ENCODE measurements at places on chromosomes 7 and 10.

DNA sequence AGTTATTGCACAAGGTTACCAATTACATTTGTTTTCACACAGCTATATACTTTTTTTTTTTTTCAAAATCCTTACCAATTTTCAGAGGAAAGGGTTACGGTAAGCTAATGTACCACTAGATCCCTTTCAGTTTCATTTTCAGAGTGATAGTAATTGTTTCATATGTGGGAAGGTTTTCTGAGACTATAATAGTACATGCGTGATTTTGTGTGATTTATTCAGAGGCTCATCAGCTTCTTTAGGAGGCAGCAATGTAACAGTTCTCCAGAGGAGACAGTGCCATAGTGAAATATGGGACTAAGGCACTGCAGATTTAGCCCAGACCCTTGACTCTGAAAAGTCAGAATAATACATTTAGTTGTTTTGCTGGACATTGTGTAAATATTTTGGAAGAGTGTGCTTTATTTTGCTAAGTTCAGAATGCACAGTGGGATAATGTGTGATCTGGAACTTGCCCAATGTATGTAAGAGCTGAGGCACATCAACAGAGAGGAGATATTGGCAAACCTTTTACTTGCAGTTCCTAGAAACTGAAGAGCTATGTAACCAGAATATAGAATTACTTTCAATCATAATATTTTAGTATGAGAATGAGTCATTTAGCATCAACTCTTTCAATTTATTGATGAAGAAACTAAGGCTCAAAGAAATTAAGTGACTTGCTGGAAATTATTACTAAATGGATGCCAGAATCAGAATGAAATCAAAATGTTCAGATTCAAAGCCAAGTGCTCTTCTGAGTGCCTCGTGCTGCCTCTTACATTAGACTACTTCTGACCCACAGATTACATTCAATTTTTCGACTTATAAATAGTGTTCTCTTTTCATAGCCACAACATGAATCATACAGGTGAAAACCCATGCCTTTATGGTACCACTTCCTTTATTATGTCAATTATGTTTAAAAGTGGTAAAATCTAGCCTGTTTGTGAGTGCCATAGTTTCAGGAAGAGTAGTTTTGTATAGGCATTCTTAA, 207.7 kb upstream of the TEX47 start:
- DNase-seq = no peak

- DNase-seq = no peak
These were observed 474.2 kb downstream of the CALN1 start for GRCh38 chr7:71937840-71938371.

DNA sequence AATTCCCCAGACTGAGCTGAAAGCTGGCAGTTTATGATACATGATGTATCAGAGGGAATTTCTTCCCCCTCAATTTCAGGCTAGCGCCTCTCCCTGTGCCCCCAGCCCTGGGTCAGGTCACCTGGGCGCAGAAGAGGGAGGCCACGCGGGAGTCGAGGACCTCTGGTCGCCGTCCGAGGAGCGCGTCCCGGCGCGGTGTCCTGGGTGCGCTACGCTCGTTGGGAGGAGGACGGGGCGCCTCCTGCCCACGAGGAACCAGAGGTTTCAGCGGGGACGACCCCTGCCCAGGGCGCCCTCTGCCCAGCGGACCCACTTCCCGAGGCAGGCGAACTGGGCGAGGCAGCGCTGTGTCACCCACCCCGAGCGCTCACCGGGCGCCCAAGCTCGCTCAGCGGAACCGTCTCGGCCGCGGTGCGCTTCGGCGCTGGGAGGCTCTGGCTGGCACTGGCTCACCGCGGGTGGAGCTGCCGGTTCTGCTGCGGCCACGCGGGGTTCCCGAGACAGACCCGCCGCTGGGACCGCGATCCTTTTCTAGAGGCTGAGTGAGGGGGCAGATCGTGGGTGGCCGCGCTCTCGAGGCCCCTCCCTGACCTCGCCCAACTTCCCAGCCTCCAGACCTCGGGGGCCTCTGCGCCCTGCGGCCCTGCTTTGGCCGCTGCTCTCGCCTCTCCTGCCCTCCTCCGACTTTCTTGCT, at the start of gene FAM237B:
Gene FAM237B (minus strand): TSS at position 504 of the 694 bp plus-strand sequence. CDS start 1,556 bp downstream, outside the sequence.
- DNase-seq = no peak

- no peak for DNase-seq
These were observed 4.5 kb downstream of the ARID5B start for GRCh38 chr10:61905837-61906561.

DNA sequence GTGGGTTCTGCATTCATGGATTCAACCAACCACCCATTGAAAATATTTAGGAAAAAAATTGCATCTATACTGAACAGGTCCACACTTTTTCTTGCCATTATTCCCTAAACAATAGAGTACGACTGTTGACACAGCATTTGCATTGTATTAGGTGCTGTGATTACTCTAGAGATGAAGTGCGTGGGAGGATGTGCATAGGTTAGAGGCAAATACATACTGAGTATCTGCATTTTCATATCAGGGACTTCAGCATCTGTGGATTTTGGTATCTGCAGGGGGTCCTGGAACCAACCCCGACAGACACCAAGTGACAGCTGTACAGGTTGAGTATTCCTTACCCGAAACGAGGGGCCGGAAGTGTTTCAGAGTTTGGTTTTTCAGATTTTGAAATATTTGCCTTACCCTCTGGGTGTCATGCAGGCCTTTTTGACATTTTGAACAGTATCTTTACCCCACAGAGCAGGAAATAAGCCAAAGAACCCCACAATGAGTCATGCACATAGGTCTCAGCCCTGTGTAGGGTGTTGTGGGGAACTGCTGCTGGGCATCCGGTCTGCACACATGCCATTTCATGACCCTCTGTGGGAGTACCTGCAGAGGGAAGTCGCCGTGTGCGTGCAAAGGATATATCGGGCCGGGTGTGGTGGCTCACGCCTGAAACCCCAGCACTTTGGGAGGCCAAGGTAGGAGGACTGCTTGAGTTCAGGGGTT, 14.5 kb downstream of the NUDT5 start:
- DNase-seq = peak; percentile 72

DNA sequence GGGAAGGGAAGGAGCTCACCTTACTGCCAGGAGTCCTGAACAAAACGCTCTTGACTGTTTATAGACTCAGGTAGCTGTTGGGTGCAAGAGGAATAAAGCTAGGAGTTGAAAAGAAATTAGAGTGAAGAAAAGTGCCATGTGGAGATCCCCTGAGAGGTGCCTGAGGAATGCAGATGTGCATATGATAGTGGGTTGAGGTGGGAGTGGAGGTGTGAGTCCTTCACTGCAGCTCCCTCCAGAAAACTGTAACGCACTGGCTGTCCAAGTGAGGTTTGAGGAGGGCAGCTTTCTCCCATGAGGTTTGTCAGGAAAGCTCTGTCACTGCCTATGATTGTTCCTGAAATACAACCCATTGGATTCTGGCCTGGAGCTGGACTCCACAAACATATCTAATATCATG, 904.8 kb upstream of the POT1 start:
- DNase-seq = no peak

GRCh38 chr7:95605275-95605674, 9.0 kb upstream of the PDK4 start:
- no peak for DNase-seq

DNA sequence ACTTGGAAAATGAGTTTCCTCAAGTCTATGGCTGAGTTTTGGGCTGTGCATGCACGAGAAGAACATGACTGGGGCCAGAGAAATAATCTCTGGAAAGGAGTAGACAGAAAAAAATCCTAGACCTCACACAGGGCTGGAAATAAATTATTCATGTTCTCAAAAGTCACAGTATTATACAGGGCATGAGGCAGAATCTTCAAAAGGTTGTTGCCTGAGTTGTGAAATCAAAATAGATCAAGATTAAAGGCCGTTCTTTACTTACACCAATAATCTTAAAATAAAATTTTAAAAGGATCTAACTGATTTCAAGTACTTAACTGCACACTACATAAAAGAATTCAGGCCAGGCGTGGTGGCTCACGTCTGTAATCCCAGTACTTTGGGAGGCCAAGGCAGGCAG, 14.1 kb upstream of the CREM start:
- no peak for DNase-seq

GRCh38 chr10:48519481-48520183, 85.2 kb downstream of the ARHGAP22 start:
- DNase-seq = no peak

Measured in activated CD4-positive, CD25-positive, alpha-beta regulatory T cell treated with anti-CD3 and anti-CD28 coated beads, Interleukin-2, amount 50 U/mL, for 72 hours (primary cell).